Stimulated activated CD8-positive, alpha-beta memory T cell treated with anti-CD3 and anti-CD28 coated beads, Interleukin-15, amount 100 ng/mL, for 24 hours (primary cell): ENCODE measurements at places on chromosomes 7 and 10.

DNA sequence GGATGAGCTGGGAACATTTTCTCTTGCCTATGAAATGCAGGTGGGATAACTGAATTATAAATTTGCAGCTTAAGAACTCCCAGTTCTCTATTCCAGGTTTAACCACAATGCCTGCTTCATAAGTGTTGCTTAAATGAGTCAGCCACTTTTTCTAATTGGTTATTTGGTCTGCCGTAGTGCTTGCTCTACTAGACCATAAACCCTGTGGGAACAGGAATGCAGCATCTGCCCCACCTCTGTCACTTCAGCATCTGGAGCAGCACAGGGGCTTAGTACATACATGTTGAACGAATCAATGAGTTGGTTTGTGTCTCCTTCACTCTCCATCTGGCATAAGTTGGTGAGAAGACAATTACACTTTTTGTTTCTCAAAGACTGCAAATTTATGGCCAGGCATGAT, 95.2 kb upstream of the PTER start:
- no peak for DNase-seq

DNA sequence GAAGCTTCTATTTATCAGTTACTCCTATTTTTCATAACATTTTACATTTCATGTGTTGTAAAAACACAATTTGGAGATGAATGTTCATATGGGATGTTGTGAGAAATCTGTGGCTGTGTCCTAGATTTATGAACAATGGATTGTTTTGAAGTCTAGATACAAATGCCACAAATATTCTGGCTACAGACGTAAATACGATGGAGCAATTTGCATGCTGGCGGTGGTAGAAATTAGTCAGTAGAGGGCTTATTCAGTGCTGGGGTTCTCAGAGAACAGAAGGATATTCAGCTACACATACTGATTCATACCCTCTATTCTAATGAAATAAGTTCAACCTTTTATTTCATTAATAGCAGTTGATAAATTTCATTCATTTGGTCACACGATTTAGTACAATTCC, 48.8 kb downstream of the PLPP4 start:
- DNase-seq: no peak

GRCh38 chr7:98056580-98056979, 50.1 kb upstream of the LMTK2 start:
- DNase-seq: no peak

DNA sequence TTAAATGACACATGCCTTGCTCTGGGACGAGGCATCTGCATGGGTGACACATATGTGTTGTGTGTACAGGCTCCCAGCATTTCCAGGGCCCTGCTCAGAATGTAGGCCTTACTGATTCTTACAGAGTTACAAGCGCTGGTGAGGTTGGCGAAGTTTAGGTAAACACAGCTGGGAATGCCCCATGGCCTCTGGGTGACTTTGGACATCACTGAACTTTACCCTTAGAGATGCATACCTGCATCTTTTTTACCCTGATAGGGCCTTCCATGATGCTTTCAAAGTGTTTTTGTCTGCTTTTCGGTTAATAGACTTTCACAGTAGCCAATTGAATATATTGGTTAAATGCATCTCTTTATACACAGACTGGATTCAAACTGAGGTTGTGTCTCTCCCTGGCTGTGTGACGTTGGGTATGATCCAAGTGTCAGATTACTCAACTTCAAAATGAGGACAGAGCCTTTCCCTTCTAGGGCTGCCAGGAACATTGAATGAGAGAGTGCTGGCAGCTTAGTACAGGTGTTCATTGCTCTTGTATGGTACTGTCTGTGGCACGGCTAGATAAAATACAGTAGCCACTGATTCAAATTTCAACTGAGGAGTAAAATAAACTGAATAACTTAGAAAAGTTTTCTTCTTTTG, 29.5 kb downstream of the EGFR start:
- no peak for DNase-seq

GRCh38 chr10:79340646-79341244, 6.5 kb upstream of the PPIF start:
- no peak for DNase-seq

GRCh38 chr10:72243822-72244437, 27.9 kb upstream of the ASCC1 start:
- DNase-seq: no peak

GRCh38 chr7:106068538-106068961, 43.6 kb downstream of the SYPL1 start:
- DNase-seq: no peak

- DNase-seq: no peak
These were observed 15.6 kb downstream of the FAM107B start for GRCh38 chr10:14758994-14759664.

- no peak for DNase-seq
These were observed 7.0 kb downstream of the GSAP start for GRCh38 chr7:77409005-77409738.

DNA sequence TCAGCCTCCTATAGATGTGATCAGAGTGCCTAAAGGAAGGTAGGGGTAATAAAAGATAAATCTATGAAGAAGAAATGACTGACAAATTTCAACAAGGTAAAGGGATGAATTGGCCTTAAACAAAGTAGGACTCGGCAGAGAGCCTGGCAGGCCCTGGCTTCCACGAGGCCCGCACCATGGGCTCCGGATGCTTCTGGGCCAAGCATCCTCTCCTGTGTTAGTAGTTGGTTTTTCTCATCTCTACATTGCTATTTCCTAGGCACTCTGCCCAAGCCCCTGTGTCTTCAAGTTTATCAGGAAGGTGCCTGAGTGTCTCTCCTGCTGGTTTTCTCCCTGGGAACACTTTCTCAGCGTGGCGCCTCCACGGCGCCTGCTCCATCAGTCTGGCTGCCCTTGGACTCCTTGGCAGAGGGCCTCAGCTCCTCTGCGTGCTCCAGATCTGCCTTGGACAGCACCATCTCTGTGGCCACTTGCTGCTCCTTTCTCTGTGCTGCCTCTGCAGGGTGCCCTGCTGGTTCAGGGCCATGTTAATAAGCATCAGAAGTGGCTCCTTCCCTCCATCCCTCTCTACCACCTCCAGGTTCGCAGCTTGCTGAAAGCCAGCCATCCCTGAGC, 413.3 kb upstream of the DPP6 start:
- DNase-seq: no peak

GRCh38 chr7:43152696-43153095, 40.2 kb downstream of the HECW1 start:
- DNase-seq: no peak
